Right renal pelvis (tissue), 4 donors: ENCODE measurements at places on chromosomes 3 and 15.

DNA sequence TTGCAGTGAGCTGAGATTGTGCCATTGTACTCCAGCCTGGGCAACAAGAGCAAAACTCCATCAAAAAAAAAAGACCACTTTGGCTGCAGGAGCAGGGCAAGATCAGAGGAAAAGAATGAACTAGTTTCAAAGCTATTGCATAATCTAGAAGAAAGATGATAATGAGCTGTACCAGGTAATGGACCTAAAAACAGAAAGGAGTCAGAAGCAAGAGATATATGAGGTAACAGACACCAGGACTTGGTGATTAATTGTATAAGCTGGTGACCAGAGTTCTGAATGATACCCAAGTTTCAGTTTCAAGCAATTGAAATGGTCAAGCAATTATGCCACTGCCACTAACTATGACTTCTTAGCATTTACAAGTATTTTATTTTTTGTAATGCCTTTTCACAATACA is 2.9 kb downstream of the POLQ start:
- no peak for DNase-seq

DNA sequence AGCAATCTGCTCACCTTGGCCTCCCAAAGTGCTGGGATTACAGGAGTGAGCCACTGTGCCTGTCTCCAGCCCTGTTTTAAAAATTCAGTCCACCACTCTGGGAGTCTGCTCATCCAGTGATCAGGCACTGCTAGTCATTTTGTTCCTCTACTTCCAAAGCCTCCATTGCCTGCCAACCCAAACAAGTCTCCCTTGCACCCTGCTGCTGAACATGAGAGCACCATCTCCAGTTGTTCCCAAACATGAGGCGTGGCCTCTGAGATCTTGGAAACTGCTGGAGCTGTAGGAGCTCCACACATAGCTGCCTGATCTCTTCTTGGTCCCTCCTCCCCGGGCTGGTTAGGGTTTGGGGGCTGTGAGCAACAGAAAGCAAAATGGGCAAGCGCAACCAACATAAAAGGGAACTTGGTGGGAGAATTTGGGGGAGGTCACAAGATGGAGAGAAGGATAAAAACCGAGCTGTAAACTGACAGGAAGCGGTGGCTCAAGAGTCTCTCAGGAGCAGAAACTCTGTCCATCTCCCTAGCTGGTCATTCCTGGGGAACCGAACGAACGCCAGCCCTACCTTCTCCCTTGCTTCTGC is 49.6 kb upstream of the TLE3 start:
- no peak for DNase-seq

DNA sequence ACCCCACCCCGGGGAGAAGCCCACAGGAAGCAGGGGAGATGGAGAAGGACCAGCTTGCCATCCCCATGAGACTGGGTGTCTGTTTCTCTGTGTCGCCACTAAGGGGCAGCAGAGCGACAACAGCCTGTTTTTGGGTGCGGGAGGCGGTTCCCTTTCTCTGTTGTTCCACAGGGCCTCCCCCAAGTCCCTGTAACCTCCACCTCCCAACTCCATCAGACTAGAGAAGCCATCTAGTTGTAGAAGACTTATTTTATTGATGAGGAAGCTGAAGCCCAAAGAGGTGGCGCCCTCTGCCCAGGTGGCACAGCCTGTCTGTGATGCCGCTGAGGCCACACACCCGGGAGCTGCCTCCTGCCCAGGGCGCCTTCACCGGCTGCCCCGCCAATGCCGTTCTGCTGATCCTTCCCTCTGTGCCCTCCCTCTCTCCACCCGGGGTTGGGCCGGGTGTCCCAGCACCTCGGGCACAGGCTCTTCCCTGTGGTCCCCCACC is 3.9 kb upstream of the CCDC9B start:
- DNase-seq = no peak

GRCh38 chr15:99507016-99507503 is 58.7 kb upstream of the MEF2A start:
- no peak for DNase-seq

DNA sequence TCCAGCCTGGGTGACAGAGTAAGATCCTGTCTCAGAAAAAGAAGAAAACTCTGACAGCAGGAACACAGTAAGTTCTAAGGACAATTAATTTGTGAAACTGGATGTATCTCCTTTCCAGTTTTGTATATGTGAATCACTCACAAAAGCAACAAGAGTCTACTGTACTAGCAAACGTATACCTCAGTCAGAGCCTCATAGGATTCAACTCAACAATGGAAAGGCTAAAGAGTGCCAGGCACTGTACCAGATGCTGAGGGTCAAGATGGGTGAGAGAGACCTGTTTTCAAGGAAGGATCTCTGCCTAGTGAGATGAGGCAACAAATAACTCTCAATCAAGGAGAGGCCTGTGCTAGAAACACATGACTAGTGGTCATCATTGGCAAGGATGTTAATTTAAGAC is 14.9 kb downstream of the TBL1XR1 start:
- no peak for DNase-seq

DNA sequence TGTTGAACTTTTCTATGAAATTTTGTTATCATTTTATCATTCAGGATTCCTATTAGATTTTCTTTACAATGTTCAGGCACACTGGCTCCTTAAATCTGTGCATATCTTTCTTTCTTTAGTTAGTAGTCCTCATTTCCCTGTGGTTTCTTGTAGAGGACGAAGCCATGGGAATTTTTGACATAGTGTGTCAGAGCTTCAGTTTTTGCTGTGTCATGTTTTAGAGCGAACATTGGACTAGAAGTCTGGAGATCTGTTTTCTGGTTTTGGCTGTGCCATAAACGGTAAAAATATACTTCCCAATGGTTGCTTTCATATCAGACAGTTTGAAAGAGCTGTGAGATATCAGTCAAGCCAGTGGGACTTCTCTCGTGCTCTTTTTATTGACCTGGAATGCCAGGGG is 105.2 kb downstream of the CHCHD4 start:
- no peak for DNase-seq

DNA sequence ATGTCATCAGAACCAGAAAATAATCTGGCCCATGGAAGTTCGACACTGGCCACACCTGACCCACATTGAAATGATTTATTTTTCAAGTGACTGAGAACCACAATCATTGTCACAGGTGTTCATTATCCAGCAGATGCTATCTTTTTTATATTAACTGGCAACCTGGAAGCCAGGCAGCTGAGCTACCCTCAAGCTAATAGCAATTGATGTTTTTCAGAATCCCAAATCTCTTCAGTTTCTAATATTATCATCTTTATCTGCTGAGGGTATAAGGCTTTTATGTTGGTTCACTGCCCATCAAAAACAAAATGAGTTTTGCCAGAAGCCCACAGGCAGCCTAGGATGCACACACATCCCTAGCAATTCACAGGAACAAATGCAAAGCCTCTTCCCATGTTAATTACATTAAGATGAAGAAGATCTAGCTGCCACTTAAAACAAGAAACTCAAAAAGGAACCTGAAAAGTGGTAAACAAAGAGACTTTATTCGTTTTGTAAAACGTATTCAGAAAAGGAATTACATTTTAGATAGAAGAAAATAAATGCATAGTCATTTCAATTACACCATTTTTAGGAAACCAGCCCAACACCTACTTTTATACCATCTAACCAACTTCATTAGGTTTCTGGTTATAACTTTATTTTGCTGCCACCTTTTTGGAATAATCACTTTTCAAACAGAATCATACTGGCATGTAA is 40.9 kb upstream of the STRIT1 start:
- no peak for DNase-seq
